ENCODE measurements at places on chromosomes 1 and 21.
A peak's percentile ranks its signal among the peaks of the same experiment; 100 is the strongest.

DNA sequence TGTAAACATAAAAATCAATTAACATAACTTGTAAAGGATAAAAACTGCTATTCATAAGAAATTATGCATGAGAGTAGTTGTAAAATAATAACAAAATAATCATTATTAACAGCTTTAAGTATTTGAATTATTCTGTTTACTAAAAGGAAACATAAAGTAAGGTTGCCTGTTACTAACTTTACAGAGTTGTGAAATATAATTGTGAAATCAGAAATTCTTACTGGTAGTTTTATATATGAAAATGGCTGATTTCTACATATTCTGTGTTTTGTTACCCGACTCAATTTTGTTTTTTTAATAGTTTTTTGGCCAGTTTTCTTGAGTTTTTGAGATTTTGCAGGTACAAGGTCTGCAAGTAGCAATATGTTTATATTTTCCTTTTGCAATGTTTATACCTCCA, 27.8 kb downstream of the FNBP1L start:
- no peak for DNase-seq

DNA sequence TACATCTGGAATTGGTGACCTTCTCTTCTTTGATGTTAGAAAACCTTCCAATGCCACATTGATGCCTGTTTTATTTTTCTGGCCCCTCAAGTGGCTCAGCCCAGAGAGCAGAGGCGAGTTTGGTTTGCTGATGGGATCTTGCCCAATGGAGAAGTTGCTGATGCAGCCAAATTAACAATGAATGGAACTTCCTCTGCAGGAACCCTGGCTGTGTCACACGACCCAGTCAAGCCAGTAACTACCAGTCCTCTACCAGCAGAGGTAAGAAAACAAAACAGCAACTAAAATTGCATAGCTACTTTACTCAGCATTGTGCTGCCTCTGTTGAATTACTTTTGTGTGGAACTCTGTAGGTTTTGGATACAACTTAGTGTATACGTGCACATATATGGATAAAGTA, 97.6 kb downstream of the CC2D1B start:
- DNase-seq: peak; percentile 38

DNA sequence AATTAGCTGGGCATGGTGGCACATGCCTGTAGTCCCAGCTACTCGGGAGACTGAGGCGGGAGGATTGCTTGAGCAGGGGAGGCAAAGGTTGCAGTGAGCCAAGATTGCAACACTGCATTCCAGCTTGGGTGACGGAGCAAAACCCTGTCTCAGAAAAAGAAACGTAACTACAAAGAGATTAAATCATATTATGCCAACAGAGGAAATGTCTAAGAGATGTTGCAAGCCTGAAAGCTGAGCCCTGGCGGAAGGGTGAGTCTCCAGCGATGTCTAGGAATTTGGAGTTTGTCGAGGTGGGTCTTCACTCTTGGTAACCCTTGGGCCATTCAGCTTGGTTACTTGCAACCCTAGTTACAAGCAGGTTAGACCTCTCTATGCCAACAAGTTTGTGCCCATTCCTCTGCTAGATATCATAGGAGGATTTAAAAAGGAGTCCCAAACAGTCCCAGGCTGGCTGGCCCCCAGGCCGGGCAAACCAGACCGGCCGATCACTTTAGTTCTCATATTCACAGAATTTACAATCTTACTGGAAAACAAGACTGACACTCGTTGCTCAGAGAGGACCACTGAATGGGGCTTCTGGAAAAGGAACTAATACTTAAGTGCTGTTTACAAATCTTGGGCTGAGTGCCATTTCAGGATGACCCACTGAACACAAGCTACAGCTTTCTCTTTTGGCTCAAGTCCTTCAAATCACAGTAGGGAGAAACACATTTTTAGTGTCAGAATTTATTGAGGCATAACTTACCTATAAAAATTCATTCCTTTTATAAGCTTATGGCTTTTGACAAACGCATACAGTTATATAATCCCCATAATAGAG, 27.1 kb downstream of the SLC30A1 start:
- peak; percentile 68 for DNase-seq

DNA sequence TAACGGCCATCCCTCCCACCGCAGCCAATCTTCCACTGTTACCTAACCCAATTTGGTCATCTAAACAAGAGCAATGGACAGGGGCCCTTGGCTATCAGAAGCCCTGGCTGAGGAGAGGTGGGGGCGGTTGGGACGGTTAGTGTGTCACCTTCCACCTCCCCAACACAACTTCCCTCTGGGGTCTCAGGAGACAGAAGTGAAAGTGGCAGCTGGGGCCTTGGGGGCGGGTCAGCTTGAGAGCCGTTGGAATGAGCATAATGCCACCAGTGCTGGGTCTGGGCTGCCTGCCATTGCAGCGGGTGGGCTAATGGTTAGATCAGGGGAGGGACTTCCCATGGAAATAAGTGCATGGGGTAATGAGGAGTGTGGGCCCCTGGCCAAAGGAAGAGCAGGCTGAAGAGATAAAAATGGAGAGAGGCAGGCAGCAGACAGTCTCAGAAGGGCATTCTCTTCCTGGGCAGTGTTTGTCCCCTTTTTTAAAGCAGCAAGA, 7.9 kb downstream of the MEF2D start:
- peak; percentile 99 for DNase-seq

- peak; percentile 78 for DNase-seq
Measured at GRCh38 chr1:212285685-212286555, 710 bp downstream of the PPP2R5A start.
